T-helper 17 cell (primary cell): ENCODE measurements at places on chromosomes 16 and 17. TPM values are rescaled to one million over a fixed set of nuclear protein-coding genes. Genes with fewer than 3 reads are reported as not detected.

- DNase-seq, result no peak
These were observed 284.1 kb downstream of the C16orf95 start for GRCh38 chr16:87033021-87033471.

- peak; percentile 32 for DNase-seq
These were observed 335 bp downstream of the TMEM11 start for GRCh38 chr17:21213638-21214014.

GRCh38 chr17:64315032-64315490, 52.0 kb upstream of the TEX2 start:
- no peak for DNase-seq

DNA sequence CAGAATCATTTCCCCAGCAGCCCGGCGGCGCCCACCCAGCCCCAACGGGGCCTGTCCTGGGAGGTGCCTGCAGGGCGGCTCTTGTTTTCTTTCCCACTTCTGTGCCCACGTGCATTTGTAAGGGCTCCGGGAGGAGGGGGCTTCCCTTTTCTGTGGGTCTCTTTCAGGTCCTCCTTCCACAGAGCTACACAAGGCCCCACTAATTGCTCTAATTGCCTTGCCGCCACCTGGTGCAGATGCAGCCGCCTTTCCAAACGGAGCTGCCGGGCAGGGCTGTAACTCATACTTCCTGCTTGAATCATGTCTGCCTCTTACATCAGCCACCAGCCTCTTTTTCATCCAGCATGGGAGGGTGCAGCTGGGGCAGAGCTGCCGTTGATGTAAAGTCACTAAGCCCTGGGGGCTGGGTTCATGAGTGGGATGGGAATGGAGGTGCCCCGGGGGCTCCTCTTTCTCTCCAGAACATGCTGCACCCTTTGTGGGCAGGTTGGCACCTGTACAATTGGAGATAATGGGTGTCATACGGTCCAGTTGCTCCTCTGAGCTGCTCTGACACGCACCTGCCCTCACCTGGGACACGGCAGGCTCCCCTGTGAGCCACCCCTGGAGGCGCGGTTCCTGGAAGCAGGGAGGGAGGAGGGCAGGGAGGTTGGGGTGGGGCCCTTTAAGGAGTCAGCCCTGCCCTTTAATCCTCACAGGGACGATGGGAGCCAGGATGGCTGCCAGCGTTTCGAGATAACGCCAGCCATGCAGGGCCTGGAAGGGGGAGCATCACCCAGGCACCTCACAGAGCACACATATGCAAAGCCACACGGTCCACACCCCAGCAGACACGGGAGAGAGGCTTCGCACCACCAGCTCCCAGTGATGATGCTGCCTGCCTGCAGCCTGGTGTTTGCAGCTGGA, 41.1 kb upstream of the KLHDC4 start:
- no peak for DNase-seq

DNA sequence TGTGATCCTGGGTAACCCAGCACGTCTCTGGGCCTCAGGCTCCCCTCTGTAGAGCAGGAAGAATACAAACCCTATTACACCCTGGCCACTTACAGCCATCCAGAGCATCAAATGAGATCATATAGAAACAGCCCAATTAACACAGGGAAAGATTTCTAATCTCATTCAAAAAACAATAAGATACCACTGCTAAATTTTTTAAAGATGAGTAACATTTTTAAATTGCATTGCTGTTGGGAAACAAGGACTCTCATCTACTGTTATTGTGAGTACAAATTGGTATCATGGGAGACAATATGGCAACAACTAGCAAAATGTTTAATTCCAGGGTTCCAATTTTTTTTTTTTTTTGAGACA, 41.1 kb downstream of the SRL start:
- no peak for DNase-seq

DNA sequence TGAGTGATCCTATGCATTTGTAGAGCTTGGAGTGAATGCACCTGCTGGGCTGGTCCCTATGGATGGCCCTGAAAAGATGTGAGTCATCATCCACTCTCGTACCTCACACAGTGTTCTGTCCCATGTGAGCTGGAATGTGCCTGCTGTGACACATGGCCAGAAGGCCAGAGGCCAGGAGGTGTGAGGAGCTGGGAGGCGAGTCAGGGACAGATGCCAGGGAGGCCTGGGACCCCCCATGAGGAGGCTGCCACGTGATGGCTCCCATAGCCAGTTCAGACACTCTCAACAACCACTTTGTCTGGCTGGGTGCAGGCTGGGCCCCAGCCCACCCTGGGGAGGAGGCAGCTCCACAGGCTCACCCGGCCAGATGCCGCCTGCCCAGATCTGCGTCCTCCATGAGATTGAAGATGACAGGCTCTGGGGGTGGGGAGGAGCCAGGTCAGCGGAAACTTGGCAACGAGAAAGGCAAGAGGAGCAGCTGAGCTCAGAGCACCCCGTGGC, 168.8 kb downstream of the C16orf78 start:
- no peak for DNase-seq

DNA sequence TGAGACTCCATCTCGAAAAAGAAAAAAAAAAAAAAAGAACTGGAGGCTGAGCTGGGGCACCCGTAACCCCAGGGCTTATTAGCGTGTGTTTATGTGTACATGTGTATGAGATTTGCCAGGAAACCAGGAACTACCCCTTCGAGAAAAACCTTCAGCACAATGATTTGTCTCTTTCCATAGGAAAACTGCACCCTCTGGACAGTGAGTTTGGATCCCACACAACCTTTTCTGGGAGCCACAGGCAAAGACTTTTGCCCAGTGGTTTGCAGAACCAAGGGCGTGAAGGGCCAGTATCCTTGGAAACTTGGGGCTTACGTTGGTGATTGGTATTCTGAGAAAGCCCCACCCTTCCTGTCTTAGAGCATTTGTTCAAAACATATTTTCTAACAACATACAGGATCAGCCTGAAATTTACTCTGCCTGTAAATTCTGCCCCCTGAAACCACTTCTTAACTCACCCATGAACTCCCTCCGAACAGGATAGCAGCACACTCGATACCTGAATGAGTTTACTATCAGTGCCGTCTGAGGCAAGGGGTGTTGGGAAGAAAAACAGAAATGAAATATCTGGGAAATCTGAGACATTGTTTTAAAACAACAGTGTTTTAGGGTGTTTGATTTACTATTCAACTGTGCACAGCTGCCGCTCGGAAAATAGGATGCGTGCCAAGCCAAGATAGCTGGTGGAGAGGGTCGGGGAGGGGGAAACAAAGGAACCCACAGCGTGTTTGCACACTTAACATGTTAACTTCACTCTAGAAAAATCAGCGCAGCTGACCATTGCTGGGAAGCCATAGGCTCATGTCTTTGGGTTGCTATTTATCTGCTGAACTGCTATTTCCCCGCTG, 40.2 kb upstream of the MAF start:
- no peak for DNase-seq

DNA sequence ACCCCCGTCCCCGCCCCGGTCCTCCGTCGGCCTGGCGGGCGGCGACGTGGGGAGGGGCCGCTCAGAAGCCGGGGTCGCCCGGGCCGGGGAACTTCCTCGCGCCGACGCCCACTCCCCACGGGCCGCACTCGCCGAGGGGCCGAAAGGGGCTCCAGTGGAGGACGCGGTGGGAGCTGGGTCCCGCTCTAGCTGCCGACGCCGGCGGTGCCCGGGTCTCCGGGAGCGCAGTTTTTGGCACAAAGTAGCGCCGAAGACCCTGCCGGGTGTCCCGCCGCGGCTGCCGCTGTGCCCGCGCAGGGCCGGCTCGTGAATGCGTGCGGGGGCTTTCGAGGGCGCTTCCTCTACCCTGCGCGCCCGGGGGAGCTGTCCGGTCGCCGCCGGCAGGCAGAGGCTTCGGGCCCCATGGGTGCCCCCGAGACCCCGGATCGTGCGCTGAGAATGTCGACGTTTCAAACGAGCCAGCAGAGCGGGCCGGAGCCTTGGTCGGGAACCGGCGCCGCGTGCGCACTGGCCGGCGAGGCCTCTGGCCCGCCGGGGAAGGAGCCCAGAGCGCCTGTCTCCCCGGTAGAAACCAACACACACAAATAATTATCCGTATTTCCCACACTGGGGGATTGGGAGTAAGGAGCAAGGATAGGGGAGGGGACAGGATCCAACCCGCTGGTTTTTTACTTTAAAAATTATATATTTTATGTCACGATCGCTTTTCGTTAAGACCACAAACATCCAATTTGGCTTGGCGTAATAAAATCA, 46.6 kb upstream of the SLC38A10 start:
- no peak for DNase-seq

DNA sequence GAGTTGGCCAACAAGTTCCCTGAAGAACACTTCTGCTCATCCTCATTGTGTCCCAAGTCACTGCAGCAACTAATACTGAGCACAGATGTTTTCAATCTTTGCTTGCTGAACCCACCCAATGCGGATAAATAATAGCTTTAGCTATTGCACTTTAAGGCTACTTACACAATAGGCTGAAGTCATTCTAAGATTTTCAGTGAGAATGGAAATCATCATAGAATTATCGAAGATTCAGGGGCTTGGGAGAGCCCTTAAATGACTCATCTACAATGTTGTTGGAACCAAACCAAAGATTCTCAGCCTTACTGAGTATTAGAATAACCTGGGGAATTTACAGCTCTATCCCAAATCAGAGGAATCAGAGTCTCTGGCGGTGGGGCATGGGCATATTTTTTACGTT, 51.2 kb downstream of the SYCE1L start:
- no peak for DNase-seq

GRCh38 chr16:71837150-71837549, 8.6 kb upstream of the ATXN1L start:
- DNase-seq, result no peak

DNA sequence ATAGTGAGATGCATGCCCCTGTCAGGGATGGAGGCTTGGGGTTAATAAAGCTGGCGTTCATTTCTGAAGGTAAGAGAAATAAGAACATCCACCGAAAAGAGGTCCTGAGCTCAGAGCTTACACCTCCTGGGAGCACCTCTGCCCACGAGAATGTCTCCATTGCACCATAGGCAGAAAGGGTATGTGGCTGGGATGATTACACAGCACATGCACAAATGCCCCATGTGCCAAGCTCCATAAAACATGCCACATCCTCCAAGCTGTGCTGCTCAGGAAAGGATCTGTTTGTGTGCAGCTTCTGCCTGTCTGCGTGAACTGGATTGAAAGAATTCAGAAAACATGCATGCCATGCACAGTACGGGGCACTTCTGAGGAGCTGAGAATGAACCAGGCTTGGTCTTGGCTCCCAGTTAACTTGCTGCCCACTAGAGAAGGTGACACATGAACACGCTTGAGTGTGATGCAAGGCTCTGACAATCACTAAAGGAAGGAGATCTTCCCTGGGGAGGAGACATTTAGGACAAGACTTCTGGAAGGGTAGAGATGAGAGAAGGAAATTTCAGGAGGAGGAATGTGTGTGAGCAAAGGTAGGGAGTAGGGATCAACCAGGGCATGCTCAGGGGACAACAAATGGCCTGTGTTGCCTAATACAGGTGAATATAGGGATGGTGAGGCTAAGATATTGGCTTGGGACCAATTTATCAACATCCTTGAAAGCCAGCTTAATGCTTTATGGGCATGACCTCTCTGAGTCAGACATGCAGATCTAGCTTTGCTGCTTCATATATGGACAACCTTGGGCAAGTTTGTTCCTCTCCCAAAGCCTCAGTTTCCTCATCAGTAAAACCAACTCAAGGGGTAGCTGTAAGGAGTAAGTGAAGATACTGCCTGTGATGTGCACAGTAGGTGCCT, 32.0 kb upstream of the SMPD3 start:
- no peak for DNase-seq

- no peak for DNase-seq
These were observed 7.1 kb downstream of the TLCD2 start for GRCh38 chr17:1703063-1703462.

DNA sequence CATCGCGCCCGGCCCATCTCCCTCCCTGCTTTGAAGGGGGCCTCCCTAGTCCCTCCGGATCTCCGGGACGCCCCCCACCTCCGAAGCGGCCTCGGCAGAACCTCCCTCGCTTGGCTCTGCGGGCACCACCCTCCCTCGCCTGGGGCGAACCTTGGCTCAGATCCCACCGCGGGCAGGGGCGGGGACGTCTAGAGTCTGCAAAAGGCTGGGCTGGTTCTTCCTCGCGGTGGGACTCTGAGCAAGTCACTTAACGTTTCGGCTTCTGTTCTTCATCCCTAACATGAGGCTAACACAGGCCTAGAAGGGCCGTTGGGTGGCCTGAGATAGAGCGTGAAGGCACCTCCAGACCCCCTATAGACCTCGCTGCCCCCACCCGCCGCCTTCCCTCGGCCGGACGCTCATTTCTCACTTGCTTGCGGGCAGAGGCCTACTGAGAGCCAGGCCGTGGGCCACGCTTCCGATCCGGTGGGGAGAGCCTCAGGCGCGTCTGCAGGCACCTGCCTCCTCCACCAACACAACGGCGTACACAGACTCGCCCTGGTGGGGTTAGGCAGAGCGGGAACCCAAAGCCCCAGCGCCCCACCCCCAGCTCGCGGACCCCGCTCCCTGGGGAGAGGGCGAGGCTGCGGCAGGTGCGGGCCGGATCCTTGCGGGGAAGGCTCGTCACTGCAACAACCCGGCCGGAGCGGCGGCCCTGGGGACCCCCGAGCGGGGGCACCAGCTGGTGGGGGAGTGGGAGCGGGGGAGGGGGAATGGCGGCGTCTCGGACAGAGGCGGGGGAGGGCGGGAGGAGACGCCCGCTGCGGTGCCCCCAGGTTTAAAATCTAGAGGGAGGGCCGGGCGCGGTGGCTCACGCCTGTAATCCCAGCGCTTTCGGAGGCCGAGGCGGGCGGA, 5.4 kb downstream of the MYO1C start:
- DNase-seq, result peak; percentile 78

- DNase-seq, result no peak
These were observed 10.2 kb downstream of the ENDOV start for GRCh38 chr17:80424878-80425765.

DNA sequence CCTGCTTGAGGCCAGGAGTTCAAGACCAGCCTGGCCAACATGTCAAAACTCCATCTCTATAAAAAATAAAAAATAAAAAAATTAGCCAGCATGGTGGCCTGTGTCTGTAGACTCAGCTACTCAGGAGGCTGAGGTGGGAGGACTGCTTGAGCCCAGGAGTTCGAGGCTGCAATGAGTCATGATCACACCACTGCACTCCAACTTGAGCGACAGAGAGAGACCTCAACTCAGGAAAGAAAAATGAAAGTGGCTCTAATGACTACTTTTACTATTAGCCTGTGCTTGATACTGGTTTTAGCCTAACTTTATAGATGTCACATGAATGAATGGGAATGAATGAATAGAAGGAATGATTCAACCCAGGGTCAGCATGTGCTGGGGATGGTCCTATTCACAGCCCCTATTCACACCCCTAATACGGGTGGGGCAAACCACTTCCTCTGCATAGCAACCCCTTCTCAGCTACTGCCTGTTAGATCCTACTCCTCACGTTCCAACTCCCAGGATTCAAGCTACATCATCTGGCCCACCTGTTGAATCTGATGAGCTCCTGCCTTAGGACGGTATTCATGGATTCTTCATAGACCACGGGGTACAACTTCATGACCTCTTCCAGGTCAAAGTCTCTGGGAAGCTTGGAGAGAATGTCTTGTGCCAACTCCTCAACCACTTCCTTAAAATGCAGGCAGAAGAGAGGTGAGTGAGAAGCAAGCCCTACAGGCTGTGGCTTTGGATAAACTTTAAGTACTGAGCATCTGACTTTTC, 40.5 kb downstream of the LYRM1 start:
- DNase-seq, result no peak

Gene CTRB1
- total RNA-seq, result not detected

Gene CSF3
- total RNA-seq, result not detected

Gene PRPSAP1
- 19.4 TPM for total RNA-seq

Gene ZG16
- not detected for total RNA-seq

Gene CCDC57
- 79.1 TPM for total RNA-seq

Gene TBC1D3G
- total RNA-seq, result not detected

Gene FUS
- 947 TPM for total RNA-seq

Gene PERCC1
- not detected for total RNA-seq

Gene CAMKK1
- total RNA-seq, result 5.8 TPM
